Endothelial cell (in vitro differentiated cells): ENCODE measurements at places on chromosomes 1 and 21.

- DNase-seq, result no peak
Observed at GRCh38 chr1:89257041-89257440, 15.6 kb downstream of the GBP5 start.

DNA sequence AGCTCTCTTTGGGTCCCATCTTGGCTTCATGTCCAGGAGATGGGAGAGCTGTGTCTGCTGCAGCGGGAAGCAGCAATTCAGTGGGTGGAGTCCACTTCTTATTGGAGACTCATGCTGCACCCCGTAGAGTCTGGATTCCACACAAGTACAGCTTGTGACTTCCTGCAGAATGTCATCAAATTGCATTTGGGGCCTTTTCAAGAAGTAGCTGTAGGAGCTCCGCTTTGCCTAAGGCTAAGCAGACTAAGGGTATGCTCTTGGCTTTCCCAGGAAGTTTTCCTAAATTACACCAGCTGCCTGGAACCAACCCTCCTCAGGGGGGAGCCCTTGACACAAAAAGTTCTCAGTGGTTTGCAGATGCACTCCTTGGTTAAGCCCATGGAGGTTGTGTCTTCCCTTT is 5.7 kb upstream of the MOB3C start:
- peak; percentile 49 for DNase-seq

GRCh38 chr1:183073320-183073719 is 50.1 kb downstream of the LAMC1 start:
- DNase-seq, result no peak

- peak; percentile 81 for DNase-seq
Observed at GRCh38 chr1:20574686-20575540, 14.0 kb upstream of the CDA start.

- no peak for DNase-seq
Observed at GRCh38 chr1:24735509-24736375, 9.5 kb upstream of the CLIC4 start.

- DNase-seq, result no peak
Observed at GRCh38 chr1:19424651-19425570, 60.4 kb downstream of the CAPZB start.

DNA sequence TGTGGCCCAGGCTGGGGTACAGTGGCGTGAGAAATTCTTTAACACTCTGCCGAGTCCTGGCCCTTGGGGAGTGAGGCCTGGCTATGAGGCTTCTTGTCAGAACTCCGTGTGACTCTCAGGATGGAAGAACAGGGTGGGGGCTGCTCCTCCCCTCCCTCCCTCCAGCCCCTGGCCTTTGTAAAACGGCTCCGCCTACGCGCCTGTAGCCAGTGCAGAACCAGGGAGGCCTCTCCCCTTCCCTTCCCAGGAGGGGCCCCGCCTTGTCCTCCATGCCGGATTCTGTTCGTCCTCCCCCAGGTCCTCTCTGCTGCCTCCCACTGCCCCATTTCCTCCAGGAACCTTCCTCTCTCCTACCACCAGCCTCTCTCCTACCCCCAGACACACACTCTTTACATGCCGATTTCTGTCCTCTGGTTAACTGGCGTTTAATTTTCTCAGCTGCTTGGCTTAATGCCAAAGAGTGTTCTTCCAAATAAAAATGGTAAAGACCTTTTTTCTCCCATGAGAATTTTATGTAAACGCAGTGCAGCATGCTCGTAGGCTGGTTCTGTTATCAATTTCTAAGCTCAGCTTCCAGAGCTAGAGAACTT is 21.0 kb downstream of the PDE9A start:
- DNase-seq, result peak; percentile 25

GRCh38 chr1:27873671-27874384 is 1.5 kb downstream of the THEMIS2 start:
- peak; percentile 38 for DNase-seq

DNA sequence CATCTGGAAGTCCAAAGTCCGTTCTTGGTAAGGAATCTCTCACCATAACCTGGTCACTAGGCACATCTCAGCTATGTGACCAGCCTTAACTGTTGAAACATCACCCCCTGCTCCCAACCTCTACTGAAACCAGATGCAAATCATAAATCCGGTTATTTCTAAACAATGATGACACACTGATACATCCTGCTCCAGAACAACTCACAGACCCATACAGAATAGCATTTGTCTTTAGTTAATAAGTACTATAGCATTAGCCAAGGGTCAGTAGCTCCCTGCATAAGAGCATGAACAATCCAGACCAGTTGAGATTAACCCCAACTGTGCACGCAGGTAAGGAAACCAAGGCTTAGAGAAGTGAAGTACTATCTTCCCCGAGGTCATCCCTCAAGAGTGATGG is 38.0 kb upstream of the KCTD3 start:
- no peak for DNase-seq

DNA sequence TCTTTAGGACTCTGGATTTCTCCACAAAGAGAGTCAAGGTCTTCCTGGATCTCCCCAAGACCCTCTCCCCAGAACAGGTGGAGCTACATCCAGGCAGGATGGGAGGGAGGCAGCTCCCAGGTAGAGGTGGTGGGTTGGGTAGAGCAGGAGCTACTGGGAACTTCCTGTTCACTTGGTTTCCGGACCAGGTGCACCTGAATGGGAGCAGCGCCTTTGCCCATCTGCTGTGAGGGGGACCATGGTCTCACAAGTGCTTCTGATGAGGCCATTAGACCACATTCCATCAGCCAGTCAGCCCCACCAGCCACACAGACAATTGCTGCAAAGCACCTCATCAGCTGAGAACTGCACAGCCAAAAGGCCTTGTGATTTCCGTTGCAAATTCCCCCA is 188.8 kb downstream of the MATN1 start:
- DNase-seq, result no peak
